ENCODE measurements at places on chromosomes 3 and 15.
A peak's percentile ranks its signal among the peaks of the same experiment; 100 is the strongest.

GRCh38 chr15:68354923-68355322 is 77.0 kb downstream of the ITGA11 start:
- no peak for DNase-seq

DNA sequence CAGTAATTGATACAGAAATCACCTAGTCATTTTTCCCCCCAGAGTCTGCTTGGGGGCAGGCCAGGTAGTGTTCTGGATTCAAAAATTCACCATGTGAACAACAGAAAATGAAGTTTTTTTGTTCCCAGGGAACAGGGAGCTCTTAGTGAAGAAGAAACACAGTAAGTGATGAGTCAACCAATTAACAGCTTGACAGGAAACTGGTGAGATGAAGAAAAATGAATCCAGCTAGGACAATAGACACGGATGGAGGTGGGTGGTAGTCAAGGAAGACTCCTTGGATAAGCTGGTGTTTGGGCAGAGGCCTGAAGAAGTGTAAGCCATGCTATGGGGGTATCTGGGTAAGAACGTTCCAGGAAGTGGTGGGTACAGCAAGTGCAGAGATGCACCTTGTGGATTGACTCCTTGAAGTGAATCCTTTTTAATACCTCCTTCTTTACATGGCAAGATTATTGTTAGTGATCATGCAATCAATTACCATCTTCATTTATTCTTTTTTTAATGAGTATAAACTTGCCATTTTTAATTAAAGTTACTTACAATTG is 339.9 kb upstream of the RGMA start:
- DNase-seq = no peak

DNA sequence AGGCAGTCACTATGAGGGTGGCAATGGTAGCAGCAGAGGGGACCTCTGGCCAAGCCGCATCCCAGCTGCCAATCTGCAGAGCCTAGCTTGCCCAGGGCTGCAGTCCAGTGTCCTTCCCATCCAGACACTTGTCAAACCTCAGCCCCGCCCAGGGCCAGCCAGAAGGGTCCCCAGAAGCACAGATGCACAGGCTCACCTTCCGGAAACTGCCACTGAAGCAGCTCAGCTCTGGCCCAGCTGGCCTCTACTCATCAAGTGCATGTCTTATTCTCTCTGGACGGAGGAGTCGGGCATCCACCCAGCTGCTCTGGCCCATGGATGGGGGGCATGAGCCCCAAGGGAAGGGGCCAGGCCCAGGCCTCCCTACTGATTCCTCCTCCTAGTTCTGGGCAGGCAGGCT is 69.2 kb downstream of the DNAJB8 start:
- DNase-seq = no peak

GRCh38 chr3:174618368-174619080 is 240.6 kb upstream of the NAALADL2 start:
- no peak for DNase-seq

DNA sequence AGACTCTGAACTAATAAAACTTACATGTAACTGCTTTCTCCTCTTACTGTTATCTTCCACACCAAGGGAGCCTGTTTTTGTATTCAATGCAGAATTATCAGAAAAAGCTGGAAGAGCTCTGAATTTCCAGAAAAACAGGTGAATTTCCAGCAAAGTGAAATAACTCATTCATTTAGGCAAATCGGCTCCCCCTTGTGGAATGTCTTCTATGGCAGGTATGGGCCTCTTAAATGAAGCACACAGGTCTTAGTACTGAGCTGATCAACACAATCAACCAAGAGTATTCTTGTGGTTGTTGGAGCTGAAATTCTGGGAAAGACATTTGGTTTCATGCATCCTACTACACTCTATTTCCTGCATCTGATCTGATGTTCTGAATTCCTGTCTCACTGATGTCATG is 31.0 kb upstream of the PTPRG start:
- DNase-seq = no peak

- DNase-seq = no peak
These were observed 44.2 kb upstream of the TPM1 start for GRCh38 chr15:62998262-62998890.

DNA sequence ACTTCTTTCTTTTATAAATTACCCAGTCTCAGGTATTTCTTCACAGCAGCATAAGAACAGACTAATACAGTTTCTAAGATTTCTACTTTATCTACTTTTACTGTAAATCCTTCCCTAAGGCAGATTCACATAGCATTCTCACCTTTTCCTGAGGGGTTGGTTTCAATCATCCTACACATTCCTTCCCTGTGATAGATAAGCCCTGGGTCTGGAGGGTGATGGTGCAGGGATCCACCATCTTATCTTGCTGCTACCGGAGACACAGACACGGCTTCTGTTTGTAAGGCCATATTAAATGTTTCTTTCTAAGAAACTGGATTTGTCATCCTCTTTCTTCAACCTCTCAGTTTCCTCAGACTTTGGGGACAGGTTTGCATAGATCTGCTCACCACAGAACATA is 6.1 kb downstream of the IQCF5 start:
- DNase-seq = no peak

DNA sequence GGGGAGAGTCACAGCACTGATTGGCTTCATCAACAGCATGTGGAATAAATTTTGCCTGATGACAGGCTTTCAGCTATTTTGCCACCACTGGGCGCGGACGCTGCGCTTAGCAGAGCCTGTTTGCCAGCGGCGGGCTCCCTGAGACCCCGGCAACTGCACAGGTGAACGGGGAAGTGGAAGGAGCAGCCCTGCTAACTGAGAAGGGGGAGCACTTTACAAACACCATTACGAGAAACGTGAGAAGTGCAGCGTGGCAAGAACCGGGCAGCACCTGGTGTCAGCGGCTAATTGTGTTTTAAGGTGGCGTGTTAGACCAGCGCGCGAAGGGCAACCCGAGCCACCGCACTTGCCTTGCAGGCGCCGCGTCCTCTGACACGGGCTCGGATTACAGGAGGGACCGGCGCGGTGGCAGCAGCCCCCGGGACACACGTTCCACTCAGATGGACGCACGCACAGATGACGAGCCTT is 307.8 kb upstream of the ARRDC4 start:
- no peak for DNase-seq

DNA sequence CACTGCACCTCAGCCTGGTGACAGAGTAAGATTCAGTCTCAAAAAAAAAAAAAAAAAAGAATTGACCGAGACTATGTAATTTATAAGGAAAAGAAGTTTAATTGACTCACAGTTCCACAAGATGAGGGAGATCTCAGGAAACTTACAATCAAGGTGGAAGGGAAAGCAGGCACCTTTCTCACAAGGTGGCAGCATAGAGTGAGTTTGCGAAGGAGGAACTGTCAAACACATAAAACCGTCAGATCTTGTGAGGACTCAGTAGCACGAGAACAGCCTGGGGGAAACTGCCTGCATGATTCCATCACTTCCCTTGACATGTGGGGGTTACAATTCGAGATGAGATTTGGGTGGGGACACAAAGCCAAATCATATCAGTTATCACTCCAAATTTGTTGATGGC is 380.9 kb downstream of the EDEM1 start:
- no peak for DNase-seq

- DNase-seq = no peak
These were observed 80.3 kb upstream of the IGSF10 start for GRCh38 chr3:151541178-151541577.

DNA sequence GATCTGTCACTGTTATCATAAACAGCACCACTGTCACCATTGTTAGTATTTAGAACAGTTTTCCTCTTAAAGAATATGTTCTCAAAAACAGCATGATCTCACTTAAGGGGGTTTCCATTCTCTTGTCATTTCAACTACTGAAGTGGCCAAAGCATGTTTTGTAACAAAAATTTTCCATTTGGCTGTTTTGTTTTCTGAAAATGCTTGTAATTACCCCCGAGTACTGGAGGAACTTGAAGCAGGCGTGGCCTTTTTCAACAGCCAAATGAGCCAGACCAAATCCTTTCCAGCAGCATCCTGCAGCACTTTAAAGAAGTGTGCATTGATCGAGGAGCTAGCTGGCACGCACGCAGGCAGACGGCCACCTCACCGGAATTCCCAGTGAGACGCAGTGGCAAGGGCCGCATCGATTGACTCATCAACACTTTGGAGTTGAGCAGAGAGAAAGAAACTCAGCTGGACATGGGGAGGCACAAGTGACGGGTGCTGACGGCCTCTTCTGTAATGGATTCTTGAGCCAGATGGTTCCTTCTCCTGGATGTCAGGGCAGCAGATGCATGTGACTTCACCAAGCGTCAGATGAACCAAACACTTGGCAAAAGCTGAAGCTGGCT is 234.3 kb upstream of the IGF1R start:
- DNase-seq = no peak

DNA sequence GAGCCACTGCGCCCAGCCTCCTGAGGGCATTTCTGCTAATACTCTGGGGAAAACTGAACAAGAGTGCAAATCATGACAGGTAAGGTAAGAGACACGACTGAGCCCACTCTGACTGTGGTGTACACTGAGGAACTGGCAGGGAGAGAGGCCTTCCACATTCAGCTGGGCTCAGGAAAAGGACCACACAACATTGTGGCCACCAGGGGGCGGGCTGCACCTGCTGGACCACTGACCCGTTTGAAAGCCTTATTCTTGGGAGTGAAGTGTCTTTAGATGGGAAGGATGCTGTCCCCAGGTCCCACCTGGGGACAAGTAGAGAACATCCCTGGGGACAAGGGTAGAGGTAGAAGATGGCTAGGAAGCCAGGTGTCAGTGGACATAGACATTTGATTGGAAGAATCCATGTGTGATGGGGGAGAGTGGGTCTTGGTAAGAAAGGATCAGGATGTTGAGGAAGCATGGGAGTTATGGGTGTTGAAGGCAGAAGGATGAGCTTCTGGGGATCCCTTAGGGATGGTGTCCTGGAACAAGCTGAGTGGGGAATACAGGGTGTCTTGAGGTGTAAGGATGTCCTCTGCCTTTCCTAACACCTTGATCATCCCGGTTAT is 6.2 kb upstream of the CTDSPL start:
- peak; percentile 76 for DNase-seq

DNA sequence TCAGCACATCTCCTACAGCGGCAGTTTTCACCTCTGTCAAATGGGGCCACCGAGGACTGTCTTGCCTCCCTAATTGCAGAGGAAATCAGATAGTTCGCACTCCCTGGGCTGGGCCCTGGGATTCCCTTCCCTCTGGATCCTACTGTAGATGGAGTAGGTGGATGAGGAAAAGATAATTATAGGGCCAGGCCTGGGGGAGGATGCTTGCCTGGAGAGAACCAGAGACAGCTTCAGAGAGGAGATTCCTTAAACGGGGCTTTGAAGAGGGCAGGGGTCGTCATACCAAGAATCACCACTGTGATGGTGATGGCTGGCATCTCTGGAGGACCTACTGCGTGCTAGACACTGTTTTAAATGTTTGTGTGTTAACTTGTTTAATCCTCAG is 50.8 kb upstream of the SLC6A6 start:
- no peak for DNase-seq

DNA sequence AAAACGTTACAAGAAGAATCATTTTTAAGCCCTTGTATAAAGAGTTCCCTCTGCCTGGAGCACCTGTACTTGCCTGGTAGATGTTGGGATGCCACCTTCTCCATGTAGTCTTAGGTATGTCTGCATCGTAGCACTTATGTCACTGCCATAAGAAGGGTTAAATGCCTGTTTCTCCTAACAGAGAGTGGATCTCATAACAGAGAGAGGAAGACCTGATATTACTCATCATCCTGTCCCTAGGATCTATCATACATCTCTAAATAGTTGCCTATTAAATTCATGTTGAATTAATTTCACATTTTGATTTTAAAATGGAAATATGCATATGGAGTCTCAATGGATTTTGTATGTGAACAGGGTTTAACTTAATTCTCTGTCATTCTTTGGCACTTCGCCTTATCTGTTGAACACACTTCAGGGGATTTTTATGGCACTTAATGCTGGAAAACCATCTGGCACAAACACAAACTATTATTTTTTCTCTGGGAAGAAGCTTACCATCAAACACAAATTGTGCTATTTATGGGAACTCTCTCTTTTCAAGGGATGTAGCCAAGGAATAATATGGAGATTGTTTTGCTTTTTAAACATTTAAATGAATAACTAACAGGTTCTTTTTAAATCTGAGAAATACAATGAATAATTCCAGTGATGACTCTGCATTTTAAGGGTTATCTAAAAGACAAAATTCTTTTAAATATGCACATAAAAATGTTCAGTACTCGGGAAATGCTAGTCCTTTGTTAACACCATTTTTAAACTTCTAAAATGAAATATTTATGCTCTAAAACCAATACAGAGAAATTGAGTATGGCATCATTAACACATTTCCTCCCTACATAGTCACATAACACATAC is 230.7 kb downstream of the ZNF385D start:
- DNase-seq = no peak

GRCh38 chr3:180017846-180018245 is 18.9 kb downstream of the PEX5L start:
- DNase-seq = no peak

DNA sequence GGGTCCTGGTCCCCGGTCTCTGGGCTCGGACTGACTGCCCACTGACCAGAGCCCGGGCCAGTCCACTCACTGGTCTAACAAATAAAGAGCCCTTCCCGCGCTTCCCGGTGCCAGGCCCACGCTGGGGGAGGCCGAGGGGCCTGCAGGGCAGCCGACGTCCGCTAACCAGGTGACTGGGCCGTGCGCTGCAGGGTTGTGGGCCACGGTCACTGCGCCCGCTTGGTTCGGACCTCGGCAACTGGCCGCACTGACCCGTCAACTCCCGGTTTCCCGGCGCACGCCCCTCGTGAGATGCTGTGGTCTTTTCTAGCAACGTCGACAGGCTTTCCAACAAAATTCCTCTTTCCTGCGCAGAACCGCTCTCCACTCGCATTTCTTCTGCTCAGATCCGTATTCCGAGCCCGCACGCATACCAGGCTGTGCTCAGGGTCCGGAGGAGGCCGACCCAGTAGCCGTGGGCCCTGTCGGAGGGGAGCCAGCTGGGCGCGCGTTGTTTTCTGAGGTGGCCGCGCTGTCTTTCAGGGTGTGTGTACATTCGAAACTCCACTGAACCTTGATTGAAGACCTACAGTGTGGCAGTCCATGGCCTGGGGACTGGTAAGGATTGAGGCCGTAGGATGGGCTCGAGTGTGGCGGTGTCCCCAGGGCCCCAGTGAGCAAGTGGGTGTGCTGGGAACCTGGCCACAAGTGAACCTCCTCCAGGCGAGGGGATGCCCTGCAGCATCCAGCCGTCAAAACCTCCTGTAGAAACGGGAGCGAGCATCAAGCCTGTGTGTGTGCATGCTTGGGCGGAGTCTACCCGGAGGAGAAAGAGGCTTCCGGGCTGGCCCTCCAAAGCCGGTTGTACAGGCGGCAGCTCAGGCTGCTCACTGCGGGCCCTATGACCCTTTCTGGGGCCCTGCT is 875 bp upstream of the NT5DC2 start:
- no peak for DNase-seq

DNA sequence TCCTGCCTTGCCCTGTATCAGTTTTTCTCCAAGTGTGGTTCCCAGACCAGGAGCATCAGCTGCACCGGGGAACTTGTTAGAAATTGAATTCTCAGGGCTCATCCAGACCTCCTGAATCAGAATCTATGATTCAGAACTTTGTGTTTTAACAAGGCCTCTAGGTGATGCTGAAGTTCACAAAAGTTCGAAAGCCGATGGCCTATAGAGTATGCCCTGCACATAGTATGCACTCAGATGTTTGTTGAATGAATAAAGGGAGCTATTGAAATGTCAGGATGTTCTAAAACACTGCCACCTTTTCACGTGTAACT is 664 bp upstream of the LARP6 start:
- no peak for DNase-seq
